ENCODE measurements at places on chromosomes 5 and 9.

DNA sequence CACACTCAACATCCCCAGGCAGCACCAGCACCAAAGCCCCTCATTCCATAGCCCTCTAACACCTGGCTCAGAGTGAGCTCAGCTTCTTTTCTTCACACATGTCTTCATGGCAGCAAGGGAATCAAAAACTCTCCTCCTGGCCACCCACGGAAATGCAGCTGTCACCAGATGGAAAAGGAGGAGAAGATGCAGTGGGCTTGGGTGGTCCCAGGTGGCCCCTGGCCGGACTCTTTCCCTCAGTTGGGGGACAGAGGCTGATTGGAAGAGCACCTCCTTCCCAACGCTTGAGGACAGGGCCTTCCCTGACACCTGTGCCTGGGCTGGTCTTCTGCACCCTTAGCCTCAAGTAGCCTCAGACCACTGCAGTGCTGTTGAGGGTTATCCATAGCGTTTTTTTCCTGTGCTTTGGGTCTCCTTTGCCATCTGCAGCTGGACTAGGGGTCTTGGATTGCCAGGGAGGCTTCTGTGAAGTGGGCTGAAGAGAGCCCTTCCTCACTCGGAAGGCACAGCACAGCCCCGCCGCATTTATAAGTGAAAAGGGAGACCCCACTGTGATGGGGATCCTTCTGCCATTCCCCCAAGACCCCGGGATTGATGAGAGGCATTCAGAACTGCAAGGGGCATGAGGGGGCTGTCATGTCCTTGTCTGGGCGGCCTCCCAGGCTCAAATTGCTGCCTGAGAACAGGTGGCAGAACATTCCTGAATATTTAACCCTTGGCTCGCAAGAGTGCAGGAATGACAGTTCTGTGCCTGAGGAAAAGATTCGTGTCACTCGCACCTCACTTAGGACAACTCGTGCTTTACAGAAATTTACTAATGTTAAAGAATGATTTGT is 200.0 kb downstream of the AUH start:
- no peak for DNase-seq

DNA sequence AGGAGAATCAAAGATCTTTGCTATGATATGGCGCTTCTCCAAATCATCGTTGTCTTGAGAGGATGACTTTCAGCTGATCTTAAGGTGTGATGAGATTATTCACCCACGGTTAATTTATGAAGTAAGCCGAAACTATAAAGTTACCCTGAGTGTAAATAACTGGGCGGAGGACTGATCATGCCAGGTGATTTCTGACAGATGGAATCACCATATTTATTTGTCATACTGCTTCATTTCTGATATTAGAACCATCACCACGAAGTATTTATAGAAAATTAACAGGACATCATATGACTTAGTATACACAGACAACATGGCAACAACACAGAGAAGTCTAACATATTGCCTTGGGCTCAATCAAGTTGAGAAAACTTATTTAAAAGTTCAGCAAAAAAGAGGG is 601.9 kb downstream of the RAB3C start:
- no peak for DNase-seq

GRCh38 chr5:149054416-149054815 is 8.4 kb downstream of the SH3TC2 start:
- DNase-seq: no peak

GRCh38 chr5:16744164-16744880 is 127.5 kb upstream of the RETREG1 start:
- no peak for DNase-seq

DNA sequence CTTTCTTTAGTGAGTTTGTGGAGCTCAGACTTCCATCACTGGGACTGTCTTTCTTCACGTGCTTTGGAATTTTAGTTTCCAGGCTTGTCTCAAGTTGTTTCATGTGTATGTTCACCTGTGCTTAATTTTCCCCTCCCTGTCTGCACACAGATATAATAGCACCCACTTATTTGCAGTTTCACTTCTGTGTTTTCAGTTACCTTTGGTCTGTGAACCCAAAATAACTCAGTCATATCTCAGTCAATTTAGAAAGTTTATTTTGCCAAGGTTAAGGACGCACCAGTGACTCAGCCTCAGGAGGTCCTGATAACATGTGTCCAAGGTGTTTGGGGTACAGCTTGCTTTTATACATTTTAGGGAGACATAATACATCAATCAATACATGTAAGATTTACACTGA is 330.4 kb downstream of the ICE1 start:
- no peak for DNase-seq

Data from iPS-NIHi11 (cell line).